Stimulated activated CD8-positive, alpha-beta memory T cell treated with anti-CD3 and anti-CD28 coated beads, Interleukin-4, amount 100 ng/mL, for 48 hours (primary cell): ENCODE measurements at places on chromosomes 2 and 18.

DNA sequence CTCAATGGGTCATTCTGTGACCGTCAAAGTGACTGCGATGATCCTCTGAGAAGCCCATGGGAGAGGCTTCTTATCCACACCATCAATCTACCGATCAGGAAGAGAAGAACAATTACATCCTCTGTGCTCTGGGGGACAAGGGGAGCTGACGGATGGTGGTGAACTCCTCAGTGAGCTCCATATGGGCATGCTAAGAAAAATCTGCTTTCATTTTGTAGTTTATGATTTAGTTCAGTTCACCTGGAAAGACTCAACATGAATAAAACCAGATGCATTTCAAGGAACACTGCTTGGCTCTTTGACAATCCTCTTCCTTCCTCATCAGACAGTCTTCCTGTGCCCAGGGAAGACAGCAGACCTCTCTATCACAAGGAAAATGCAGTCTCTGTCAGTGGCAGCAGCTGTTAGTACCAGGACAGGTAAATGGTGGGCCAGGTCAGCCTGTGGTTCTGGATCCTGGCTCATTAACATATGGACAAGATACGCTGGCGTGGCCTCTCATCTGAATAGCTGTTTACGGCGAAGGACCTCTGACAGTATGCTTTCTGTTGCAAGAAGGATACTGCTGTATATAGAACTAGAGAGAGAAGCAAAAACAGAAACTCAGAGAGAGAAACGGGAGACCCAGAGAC, 176.9 kb downstream of the BCL2 start:
- no peak for DNase-seq

GRCh38 chr18:41593171-41593675, 361.8 kb upstream of the PIK3C3 start:
- DNase-seq, result no peak

DNA sequence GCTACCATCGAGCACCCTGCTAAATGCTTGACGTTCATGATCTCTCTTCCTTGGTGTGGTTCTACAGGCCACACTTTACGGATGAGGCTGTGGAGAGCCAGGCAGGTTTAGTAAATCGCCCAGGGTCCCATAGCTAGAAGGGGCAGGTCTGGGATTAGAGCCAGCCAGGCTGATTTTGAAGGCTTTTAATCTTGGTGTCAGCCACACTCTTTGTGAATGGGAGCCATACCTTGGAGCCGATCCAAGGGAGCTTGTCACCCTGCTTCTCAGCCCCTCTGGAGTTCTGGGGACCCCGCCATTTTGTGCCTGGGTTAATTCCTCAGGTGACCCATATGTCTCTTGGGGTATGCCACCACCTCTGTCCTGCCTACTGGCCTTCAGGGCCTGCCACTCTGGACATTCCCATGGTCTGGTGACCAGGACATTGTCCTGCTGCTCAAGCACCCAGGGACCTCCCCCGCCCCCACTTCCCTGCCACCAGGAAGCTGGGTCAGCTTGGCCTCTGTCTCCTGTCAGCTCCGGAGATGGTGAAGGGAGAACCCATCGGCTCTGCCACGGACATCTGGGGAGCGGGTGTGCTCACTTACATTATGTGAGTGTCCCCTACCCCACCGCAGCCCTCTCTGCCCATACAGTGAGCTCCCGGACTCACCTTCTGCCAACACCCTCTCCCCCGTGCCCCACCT, 7.3 kb upstream of the GMPPA start:
- no peak for DNase-seq

DNA sequence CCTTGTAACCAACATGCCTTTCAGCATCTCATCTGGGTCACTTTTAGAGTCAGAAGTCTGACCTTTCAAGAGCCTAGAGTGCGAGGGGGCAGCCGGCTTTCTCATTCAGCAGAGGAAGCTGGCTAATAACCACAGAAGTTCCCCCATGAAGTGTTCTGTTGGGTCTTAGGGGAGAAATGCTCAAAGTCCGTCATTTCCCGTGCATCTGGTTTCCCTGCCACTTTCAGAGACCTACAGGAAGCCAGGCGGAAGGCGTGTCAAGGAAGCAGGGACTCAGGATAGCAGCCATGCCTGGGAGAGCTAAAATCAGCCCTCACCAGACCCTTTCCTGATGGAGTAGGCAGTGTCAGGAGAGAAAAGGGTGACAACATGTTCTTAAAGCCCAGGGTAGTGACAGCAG, 301.8 kb upstream of the ID2 start:
- no peak for DNase-seq

DNA sequence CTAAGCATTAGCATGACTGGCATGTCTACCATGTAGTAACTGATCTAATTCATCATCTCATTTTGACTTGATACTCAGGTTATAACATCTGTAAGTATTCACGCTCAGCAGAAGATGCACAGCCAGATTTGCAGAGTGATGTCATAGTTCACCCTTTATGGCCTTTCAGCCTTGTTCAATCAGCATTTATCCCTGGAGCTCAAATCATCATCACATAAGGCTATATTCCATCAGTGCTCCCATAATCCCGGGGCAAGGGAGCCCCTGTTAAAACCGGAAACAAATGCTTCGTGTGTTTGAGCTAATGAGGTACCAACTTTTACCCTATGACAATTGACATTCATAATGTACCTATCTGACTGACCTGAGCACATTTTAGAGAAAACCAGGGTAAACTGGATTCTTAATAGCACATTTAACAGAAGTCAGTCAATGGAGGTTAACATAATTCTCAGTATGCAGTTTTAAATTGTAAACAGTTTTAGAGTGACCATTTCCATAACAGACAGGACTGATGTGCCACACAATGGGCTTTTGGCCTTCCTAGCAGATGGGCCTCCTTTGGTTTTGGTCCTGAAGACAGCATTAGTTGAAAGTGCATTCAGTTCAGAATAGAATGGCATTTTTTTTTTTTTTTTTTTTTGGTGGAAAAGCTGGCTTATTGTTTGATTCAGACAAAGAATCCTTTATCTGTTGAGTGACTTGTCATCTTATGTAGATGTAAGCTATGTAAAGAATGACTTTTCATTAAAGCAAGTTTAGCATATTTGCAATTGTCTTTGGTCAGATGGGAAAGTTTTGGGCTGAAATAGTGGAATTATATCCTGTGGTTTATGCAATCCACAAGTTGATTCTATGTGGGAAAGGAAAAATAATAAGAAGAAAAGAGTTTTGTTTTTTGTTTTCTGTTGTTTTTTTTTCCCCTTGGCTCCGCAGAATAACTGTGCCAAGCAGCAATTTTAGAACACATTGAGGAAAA, 866.0 kb upstream of the ACVR2A start:
- DNase-seq, result no peak

GRCh38 chr2:133063775-133064174, 393.8 kb upstream of the LYPD1 start:
- no peak for DNase-seq

DNA sequence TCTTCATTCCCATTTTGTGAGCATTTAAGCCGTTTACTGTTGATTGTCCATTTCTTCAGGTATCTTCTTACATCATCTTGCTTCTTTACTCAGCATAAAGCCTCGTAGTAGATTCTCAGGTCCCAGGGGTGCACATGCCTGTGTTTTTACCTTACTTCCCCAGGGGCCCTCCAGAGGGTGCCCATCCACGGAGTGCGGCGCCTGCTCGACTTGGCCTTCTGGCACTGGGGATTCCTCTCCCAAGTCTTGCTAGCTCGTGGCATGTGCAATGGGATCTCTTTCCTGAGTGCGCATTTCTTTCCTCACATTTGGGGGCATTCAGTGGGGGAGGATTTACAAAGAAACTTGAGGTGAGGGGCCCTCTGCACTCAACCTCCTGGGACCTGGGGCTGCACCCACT, 148.1 kb downstream of the AGAP1 start:
- DNase-seq, result no peak

- no peak for DNase-seq
Measured at GRCh38 chr18:42635378-42636048, 480.0 kb downstream of the RIT2 start.

- no peak for DNase-seq
Measured at GRCh38 chr18:79800371-79801180, 2.8 kb downstream of the KCNG2 start.

GRCh38 chr2:78896536-78896935, 129.0 kb upstream of the REG3G start:
- DNase-seq, result no peak

GRCh38 chr2:27378096-27378808, 2.3 kb downstream of the ZNF513 start:
- DNase-seq, result no peak

DNA sequence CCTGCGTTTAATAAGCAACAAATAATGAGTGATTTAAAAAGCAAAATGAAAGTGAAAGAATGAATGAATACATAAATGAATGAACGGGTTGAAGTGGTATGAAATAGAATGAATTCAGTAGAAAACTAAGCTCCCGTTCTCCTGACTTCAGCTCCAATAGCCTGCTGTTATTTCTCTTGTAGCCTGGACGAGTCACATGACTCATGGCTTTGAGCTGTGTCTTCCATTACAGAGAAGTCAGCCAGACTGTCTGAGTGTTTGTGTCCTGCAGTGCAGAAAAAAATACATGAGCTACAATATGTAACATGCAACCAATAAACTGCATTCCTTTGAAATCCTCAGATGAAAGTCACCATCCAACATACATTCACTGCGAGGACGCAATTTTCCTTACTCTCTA, 21.2 kb downstream of the SCG2 start:
- no peak for DNase-seq

GRCh38 chr2:179917272-179917671, 55.9 kb upstream of the ZNF385B start:
- DNase-seq, result no peak

GRCh38 chr2:12931186-12931844, 214.6 kb downstream of the TRIB2 start:
- no peak for DNase-seq

DNA sequence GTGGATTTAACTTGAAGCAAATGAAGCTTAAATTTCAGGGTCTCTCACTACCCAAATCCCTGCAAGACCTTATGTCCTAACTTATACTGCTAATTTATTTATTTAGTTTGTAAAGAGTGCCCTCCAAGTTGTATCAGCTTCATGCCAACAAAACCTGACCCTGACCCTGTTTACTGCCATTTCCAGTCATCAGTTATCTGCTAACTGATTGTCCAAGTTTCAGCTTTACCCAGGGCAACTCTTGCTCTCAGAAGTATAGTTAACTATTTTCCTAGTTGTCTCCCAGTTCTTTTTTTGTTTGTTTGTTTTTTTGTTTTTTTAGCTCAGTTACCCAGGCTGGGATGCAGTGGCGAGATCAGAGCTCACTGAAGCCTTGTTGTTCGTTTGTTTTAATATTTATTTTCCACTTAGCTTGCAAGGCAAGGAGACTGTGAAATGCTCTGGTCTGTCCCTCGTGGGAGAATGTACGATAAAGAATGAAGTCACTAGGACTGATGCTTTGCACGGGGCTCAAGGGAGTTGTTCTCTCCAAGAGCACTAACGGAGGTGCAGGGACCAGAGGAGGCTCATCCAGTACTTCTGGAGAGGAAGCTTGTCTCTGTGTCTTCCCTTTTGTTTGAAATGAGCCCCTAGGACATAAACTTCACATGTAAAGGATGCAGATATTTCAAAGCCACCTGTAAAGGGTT, 35.3 kb downstream of the MYOM1 start:
- DNase-seq, result no peak

DNA sequence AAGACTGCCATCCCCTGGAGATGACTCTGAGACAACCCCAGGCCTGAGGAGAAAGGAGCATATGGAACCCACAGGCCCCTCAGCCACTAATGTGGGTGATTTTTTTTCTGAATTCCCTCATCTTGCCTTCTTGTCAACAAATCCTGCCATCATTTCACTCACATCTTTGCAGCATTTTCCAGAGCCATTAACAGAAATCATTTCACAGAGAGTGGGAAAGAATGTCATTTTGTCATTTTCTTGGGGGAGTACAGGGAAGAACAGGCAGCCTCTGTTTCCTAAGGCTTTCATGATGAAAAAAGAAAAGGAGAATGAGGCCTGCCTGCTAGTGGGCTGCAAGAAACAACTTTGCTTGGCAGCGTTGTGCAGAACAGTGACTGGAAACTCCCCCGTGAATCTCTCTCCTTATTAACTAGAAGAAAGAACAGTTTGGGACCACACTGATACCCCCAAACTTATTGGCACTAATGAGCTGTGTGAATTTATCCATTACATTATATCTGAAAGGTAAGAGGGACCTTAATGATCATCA, 1464.6 kb upstream of the CELF4 start:
- DNase-seq, result no peak

GRCh38 chr2:9796056-9797010, 46.9 kb upstream of the TAF1B start:
- DNase-seq, result no peak

- no peak for DNase-seq
Measured at GRCh38 chr2:232941912-232942594, 71.0 kb downstream of the NGEF start.

DNA sequence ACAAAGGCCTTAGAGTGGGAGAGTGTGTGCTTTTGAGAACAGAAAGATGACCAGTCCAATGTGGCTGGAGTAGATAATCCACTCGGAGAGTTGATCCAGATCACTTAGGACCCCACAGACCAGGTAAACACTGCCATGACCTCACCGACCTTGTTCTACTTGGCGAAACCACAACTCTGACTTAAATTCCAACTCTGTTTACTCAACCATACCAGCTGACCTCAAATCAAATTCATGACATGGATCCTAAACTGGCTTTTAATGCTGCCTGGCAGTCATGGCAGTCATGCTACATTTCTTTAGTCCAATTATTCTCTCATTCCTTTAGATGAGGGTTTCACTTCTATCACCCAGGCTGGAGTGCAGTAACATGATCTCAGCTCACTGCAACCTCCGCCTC, 347.1 kb upstream of the FAM98A start:
- no peak for DNase-seq

DNA sequence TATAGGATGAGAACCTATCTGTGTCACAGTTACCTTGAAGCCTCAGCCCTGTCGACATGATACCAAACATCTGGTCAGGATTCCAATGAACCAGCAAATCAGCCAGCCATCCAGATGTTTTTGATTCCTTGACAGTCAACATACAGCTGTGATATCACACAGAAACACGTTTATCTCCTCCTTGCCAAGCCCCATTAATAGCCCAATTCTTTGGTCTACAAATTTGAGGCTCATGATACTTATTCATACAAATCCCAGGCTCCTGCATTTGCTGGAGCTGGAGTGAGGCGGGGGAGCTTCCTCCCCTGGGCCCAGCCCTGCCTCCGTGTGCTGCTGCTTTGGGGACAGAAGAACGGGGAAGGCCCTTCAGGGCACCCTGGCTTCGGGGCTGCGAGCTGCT, 611.6 kb upstream of the SALL3 start:
- DNase-seq, result no peak

GRCh38 chr18:376311-376710, 108.5 kb upstream of the THOC1 start:
- DNase-seq, result no peak

DNA sequence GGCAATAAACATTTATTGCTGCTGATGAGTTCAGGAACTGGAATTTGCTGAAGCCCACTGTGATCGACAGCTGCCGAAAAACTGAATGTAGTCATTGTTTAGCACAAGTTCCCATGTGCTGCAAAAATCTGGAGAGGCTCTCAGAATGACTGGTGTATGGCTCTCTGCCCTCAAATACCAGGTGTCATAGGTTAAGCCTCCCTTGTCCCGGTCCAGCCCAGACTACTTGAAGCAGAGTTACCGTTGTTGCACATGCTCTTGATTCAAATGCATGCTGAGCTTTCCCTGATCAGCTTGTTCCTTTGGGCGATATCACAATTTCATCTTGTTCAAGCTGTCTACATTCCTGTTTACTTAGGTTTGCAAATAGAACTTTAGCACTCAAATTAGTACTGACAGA, 625.2 kb downstream of the CPS1 start:
- no peak for DNase-seq
